ENCODE measurements at places on chromosomes 5 and 9. TPM values are rescaled to one million over a fixed set of nuclear protein-coding genes. Genes with fewer than 3 reads are reported as not detected.

The PFN3 gene
- total RNA-seq, result not detected

- DNase-seq, result no peak
Observed at GRCh38 chr5:170882345-170882744, 20.5 kb downstream of the RANBP17 start.

The PPP2R2B gene
- 7.9 TPM for total RNA-seq

DNA sequence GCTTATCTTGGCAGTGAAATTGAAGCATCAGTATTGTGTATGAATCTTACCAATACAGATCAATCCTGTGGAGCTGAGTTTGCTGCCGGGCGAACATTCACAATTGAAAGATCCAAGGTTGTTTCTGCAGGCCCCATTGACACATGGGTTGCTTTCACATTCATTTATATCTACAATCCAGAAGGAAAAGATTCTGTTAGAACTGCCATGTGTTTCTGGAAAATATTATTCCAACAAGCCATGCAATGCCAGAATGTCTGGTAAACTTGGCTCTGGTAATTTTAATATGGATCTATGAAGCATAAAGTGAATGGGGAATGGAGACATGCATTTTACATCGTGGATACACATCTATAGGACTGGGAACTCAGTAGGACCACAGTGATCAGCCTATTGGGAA, 180.8 kb downstream of the FBN2 start:
- no peak for DNase-seq

The CDH12 gene
- not detected for total RNA-seq

The CDKN2A gene
- total RNA-seq, result 1.2 TPM

GRCh38 chr5:168869615-168870227, 290.6 kb upstream of the PANK3 start:
- no peak for DNase-seq

The IRX1 gene
- 1.2 TPM for total RNA-seq

The PPIC gene
- 40.0 TPM for total RNA-seq

The FGD3 gene
- total RNA-seq, result 2.6 TPM
